Left renal pelvis (tissue), 4 donors: ENCODE measurements at places on chromosomes 7 and 10.

- DNase-seq, result no peak
Observed at GRCh38 chr10:75400163-75400770, 1.3 kb downstream of the ZNF503 start.

GRCh38 chr10:86673827-86674581 is 5.7 kb downstream of the LDB3 start:
- DNase-seq, result no peak

DNA sequence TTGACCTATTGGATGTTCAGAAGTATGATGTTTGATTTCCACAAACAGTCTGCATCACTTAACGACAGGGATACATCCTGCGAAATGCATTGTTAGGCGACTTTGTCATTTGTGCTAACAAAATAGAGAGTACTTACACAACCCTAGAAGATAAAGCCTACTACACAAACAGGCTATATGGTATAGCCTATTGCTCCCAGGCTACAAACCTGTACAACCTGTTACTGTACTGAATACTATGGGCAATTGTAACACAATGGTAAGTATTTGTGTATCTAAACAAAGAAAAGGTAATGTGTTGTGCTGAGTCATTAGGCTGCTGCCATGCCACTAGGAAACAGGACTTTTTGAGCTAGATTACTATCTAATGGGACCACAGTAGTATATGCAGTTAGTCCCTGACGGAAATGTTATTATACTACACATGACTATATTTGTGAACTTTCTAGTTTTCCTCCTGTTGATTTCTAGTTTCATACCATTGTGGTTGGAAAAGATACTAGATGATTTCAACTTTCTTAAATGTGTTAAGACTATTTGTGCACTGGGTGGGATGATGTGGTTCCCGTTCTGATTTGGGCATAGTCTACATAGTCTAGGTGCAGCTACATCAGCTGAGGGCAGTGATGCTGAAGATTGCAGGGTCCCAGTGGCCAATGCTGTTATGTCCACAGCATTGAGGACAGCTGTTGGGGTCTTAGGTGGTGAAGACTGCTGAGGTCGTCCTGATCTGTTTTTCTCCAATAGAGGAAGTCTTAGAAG is 161.7 kb downstream of the HTR7 start:
- DNase-seq, result no peak

GRCh38 chr10:77638321-77639101 is 903 bp upstream of the KCNMA1 start:
- no peak for DNase-seq

GRCh38 chr7:28512668-28513440 is 100.5 kb downstream of the CREB5 start:
- no peak for DNase-seq

- DNase-seq, result peak; percentile 12
Observed at GRCh38 chr10:73590881-73591799, at the start of gene USP54. Gene USP54 (minus strand): TSS chr10:73591342. CDS start chr10:73575658, 15,684 bp downstream.

- DNase-seq, result no peak
Observed at GRCh38 chr10:64636461-64636860, 1115.3 kb downstream of the REEP3 start.

DNA sequence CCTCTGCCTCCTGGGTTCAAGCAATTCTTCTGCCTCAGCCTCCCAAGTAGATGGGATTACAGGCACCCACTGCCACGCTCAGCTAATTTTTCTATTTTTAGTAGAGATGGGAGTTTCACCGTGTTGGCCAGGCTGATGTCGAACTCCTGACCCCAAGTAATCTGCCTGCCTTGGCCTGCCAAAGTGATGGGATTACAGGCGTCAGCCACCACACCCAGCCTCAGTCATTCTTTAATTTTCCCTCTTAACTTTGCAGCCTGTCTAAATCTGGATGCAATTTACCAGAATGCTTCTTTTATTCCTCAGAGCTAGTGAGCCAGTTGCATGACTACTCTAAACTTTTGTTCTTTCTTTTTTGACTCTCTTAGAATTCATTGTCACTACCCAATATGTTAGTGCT is 90.5 kb upstream of the CSTF2T start:
- DNase-seq, result no peak

GRCh38 chr7:140039066-140039465 is 23.7 kb downstream of the PARP12 start:
- DNase-seq, result no peak

DNA sequence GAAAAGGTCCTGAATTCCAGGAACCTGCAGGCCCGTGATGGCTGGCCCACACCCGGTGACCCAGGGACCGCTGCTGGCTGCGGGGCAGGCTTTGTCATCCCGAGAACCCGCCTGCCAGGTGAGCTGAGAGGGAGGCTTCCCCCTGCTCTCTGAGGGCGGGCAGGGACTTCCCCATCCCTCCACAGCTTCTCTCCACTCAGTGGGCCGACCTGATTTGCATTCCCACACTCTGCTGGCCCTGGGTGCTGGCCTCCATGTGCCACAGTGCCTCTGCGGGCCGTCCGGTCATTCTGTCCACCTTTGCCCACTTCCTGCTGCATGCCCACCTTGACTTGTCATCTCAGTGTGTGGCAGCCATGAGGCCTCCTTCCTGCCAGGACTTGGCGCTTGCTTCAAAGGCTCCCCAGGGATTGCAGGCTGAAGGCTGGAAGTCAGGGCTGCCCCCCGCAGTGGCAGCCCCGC is 35.3 kb downstream of the PALD1 start:
- DNase-seq, result no peak

DNA sequence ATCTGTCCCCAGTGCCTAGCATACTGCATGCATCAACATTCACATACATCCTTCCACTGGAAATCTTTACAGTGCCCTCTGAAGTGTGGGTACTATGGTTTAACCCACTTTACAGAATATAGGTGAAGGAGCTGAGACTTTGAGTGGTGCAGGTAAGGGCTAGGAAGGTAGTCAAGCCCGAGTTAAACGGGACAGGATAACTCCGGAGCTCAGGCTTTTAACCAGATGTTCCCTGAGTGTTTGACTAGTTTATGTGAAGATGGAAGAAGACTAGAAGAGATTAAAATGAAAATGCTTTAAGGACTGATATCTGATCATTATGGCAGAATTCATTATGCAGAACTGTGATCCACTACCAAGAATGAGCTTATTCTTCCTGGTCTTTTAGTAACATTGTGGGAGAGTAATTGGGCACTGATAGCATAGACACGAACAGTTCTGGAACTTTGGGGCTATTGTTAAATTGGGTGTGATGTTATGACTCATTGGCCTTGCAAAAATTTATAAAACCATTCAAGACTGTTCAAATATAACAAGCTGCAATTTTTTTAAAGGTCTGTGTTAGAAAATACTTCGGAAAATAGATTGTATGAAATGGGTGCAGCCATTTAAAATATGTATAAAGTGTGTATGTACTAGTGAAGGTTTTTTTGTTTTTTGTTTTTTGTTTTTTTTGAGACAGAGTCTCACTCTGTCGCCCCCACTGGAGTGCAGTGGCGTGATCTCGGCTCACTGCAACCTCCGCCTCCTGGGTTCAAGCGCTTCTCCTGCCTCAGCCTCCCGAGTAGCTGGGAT is 4.4 kb downstream of the CUL1 start:
- DNase-seq, result no peak

DNA sequence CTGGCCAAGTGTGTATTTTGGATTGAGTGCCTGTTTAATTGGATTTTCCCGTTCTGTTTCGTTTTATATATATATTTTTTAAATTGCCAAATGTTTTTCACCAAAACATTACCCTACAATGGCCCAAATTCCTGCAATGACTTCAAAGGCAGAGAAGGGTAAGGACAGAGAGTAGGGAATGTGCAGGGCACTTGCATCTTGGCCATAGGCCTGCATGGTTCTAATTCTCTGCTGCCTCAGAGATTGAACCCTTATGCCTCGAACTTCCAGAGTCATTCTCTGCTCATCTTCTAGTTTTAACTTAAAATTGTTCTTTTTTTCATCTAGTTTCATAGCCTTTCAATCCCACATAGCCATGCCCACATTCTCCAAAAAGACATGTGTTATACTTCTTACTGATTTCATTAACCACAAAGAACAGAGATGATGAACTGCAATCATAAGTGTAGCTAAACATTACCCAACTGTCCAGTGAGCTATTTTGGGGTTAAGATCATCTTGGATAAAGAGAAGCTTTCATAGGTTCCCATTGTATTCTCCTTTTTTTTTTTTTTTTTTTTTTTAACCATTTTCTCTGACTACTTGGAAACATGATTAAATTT is 177.6 kb downstream of the PLXDC2 start:
- DNase-seq, result no peak

- no peak for DNase-seq
Observed at GRCh38 chr10:129140921-129141885, 325.8 kb upstream of the MGMT start.

DNA sequence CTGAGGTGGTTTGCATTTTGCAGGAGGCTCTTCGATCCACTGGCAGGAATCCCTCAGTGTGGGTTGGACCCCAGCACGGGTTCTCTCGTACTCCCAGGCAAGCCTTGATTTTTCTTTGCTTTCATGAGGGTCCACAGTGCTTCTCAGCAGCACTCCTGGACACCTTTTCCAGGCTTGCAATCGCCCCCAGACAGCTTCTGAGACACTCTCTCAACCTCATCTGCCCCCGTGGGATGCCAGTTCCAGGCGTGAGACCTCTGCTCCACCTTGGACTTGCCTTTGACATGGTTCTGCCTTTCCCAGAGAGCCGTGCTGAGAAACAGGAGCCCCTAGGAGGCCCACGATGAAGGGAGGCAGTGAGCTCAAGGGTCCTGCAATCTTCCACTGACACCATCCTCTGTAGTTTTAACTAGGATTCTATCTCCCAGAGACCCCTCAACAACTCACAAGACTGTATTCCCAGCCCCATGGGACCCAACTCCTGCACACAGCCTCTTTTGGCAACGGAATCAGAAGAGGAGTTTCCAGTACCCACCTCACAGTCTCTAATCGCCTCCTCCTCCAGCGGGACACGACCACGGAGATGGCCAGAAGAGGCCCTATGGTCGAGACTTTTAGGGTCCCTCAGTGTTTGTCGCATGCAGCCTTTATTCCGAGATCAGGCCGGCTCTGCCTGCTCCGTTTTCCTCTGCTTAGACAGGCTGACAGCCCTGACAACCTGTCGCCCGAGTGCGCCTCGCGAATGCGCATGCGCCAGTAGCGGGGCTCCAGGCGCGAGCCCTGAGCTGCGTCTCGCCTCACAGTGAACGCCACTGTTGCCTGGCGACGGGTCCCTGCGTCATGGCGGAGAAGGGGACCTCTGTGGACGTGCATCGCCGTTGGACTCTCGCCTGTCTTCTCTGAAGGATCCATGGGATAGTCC is 26.0 kb upstream of the ZNF273 start:
- peak; percentile 54 for DNase-seq

DNA sequence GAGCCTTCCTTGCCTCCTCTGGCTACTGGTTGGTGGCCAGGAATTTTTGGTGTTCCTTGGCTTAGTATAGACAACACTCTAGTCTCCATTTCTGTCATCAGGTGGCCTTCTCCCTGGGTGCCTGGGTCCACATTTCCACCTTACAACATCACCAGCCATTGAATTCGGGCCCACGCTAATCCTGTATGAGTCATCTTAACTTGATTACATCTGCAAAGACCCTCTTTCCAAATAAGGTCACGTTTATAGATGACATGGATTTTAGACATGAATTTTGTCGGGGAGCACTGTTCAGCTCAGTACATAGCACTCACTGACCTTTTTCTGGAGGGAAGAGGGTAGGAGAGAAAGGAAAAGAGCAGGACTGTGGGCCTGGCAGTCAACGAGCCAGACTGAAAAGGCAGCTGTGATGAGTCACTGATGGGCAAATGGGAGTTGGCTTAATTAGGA is 39.4 kb downstream of the MMRN2 start:
- no peak for DNase-seq

DNA sequence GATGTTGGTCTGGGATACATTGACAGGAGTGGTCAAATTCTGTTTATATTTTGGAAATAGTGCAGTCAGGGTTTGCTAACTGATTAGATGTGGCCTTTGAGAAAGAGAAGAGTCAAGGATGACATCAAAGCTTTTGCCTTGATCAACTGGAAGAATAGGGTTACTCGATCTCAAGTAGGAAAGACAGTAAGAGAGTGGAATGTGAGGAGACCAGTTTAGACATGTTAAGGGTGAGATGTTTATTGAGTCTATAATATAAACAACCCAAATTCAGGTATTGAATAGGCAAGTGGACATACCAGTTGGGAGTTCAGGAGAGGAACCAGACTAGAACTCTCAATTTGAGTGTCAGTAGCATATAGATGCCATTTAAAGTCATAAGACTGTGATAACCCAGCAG is 1.9 kb upstream of the ANKRD7 start:
- no peak for DNase-seq

DNA sequence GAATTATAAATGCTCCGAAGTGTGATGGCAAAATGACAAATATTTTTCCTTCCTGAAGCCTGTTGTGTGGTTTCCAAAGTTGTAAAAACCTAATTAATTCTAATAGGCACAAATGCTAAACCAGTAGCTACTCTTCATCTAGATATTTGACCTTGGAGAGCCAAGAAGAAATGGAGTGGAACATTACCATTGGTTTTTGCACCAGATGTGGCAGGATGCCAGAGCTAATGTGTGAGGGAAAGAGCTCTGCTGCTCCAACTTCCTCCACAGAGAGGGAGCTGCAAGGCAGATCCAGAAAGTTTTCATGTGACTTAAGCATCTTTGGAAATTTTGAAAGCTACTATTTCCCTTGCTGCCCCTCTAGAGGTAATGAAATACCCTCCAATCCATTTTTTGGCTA is 65.1 kb upstream of the HPS1 start:
- no peak for DNase-seq

- DNase-seq, result no peak
Observed at GRCh38 chr10:59627366-59628018, 82.2 kb downstream of the SLC16A9 start.

GRCh38 chr10:23676296-23676695 is 237.4 kb downstream of the OTUD1 start:
- no peak for DNase-seq

DNA sequence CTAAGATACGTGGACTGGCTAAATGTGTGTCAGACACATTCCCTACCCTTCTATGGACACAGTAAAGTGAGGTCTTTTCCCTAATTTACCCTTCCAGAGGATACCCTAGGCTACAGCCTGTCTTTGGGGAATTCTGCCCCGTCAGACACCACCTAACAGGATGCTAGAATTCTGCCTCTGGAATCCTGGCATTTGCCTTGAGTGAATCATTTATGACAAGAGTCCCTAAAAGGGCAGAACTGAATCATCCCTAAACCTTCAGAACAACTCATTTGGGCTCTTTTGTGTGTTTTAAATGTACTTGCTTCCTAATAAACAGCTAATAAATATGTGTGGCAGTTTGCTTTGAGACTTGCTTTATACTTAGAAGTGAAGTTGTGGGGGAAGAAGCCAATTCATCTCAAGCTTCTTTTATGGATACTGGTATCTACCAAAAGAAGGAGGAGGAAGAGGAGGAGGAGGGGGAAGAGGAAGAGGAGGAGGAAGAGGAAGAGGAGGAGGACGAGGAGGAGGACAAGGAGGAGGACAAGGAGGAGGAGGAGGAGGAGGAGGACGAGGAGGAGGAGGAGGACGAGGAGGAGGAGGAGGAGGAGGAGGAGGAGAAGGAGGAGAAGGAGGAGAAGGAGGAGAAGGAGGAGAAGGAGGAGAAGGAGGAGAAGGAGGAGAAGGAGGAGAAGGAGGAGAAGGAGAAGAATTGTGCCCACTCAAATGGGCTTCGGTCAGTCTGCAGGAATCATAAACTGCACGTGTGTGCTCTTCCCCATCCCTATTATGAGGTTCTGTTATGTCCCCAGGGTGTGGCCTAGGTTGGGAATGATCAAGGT is 27.1 kb downstream of the PARP12 start:
- no peak for DNase-seq
